ENCODE measurements at places on chromosomes 3 and 15. TPM values are rescaled to one million over a fixed set of nuclear protein-coding genes. Genes with fewer than 3 reads are reported as not detected.

Gene DNAJA4
- polyA plus RNA-seq, result 44.7 TPM

Gene NEK10
- 6.8 TPM for polyA plus RNA-seq

- DNase-seq, result no peak
Observed at GRCh38 chr3:18739099-18739433, 313.9 kb upstream of the SATB1 start.

Gene NRROS
- 6.5 TPM for polyA plus RNA-seq

Measured in left lung (tissue), 14 donors.